ENCODE measurements at places on chromosomes 1 and 21.
A peak's percentile ranks its signal among the peaks of the same experiment; 100 is the strongest.

DNA sequence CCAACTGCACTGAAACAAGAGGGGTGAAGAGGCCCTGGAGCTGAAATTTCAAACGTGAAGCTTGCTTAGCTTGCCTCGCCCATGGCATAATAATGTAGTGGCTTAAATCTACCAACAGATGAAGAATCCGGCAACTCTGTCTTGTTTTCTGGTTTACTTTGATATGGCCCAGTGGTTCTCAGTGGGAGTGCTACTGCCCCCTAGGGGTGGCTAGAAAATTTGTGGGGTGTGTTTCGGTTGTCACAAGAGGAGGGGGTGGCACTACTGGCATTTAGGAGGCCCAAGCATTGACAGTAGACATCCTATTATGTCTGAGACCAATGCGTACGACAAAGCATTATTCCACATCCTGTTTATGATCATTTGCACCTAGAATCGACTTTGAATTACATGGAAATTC is 51.9 kb upstream of the C8B start:
- no peak for DNase-seq

GRCh38 chr1:236865818-236866155 is 70.7 kb downstream of the MTR start:
- DNase-seq = no peak

GRCh38 chr1:48202030-48202752 is 20.3 kb upstream of the SLC5A9 start:
- peak; percentile 66 for DNase-seq

DNA sequence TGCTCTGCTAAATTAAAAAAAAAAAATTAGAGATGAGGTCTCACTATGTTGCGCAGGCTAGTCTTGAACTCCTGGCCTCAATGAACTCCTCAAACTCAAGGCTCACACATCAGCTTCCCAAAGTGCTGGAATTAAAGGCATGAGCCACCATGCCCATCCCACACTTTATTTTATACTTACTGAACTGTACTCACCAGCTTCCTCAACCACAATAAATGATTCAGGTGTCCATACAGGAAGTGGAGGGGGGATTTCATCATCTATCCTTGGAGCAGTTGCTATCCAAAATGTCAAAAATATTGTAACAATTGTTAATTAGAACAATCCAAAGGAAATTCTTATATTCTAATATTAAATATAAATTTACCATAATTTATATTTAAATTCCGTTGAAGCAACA is 22.4 kb upstream of the RSBN1 start:
- DNase-seq = no peak
